DMS79 (cell line): ENCODE measurements at places on chromosomes 1 and 21.

GRCh38 chr1:204507317-204508105, 8.7 kb upstream of the MDM4 start:
- DNase-seq, result peak; percentile 26

- DNase-seq, result no peak
Measured at GRCh38 chr1:212351588-212352362, 62.9 kb downstream of the PACC1 start.

- DNase-seq, result no peak
Measured at GRCh38 chr1:51433972-51434510, 85.0 kb downstream of the EPS15 start.

DNA sequence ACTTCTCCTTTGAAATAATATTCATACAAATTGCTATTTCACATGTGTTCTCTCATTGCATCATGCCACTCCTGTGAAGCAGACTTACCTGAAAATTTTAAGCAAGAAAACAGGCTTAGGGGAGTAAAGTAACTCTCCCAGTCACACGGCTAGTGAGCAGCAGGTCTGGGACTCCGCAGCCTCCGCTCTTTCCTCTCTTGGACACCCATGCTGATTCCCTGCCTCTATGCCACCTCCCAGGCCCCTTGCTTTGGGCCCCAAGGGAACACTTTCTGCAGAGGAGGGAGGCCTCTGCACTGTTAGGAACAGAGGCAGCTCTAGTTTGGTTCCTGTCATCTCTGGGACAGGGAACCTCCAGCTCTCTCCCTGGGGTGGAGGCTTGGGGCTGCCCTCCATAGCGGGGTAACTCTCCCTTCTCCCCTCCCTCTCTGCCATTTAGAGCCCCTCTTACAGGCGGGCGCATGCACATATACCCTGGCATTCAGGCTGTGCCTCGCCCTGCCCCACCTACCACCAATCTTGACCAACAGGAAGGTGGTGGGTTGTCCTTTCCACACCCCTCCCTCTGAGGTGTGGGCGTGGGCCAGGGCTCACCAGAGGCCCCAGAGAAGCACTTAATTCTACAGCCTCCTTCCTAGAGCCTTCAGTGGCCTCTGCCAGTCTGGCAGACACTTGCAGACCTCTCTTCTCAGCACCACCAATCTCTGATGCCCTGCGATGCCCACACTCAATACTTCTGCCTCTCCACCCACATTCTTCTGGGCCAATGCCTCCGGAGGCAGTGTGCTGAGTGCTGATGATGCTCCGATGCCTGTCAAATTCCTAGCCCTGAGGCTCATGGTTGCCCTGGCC, at the start of gene RXFP4:
RXFP4 (plus strand) TSS at position 646 of the 852 bp plus-strand sequence; CDS start at position 718, 72 bp downstream.
- DNase-seq, result no peak

DNA sequence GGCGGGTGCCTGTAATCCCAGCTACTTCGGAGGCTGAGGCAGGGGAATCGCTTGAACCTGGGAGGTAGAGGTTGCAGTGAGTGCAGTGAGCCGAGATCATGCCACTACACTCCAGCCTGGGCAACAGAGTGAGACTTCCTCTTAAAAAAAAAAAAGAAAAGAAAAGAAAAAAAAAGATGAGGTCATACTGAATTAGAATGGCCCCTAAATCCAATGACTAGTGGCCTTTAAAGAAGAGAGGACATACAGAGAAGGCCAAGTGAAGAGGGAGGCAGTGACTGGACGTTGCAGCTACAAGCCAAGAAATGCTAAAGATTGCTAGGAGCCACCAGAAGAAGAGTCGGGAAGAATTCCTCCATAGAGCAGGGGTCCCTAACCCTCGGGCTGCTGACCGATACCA, 76.9 kb upstream of the TIAM1 start:
- no peak for DNase-seq

- no peak for DNase-seq
Measured at GRCh38 chr1:242522304-242522945, 2.1 kb downstream of the PLD5 start.

- DNase-seq, result no peak
Measured at GRCh38 chr1:13763222-13763621, 63.2 kb downstream of the PRDM2 start.

- no peak for DNase-seq
Measured at GRCh38 chr1:42680921-42681683, 1.1 kb upstream of the YBX1 start.
